ENCODE measurements at places on chromosomes 5 and 9. TPM values are rescaled to one million over a fixed set of nuclear protein-coding genes. Genes with fewer than 3 reads are reported as not detected.

FOXD1 gene
- total RNA-seq = 30.0 TPM

SPATA31E1 gene
- total RNA-seq = not detected

KCNN2 gene
- total RNA-seq = 0.22 TPM

N4BP3 gene
- total RNA-seq = 3.1 TPM

CDK5RAP2 gene
- total RNA-seq = 32.1 TPM

CCL19 gene
- total RNA-seq = not detected

PCDHGA3 gene
- 0.52 TPM for total RNA-seq

FOXD4L3 gene
- not detected for total RNA-seq

SOHLH1 gene
- total RNA-seq = not detected

ASTN2 gene
- total RNA-seq = 4.1 TPM

CCIN gene
- not detected for total RNA-seq

SAXO1 gene
- not detected for total RNA-seq

SPATA31D4 gene
- not detected for total RNA-seq

LARP1 gene
- 111 TPM for total RNA-seq

CDH10 gene
- total RNA-seq = 0.58 TPM

MYO10 gene
- 31.5 TPM for total RNA-seq

SCGB3A1 gene
- not detected for total RNA-seq

KIAA0825 gene
- 0.87 TPM for total RNA-seq

FCN2 gene
- total RNA-seq = not detected

SPAG8 gene
- 0.12 TPM for total RNA-seq

CXCL14 gene
- total RNA-seq = 0.06 TPM

ANKRD18A gene
- total RNA-seq = 2.7 TPM

ANKRD55 gene
- not detected for total RNA-seq

FST gene
- total RNA-seq = 0.14 TPM

GABRA1 gene
- total RNA-seq = not detected

ZDHHC11B gene
- total RNA-seq = 0.29 TPM

PCDHGB2 gene
- total RNA-seq = 0.98 TPM

SLC46A2 gene
- not detected for total RNA-seq

ADAMTS12 gene
- total RNA-seq = 3.3 TPM

PCAT7 gene
- total RNA-seq = not detected

C9orf153 gene
- total RNA-seq = not detected

FREM1 gene
- total RNA-seq = 0.22 TPM

TNFSF8 gene
- total RNA-seq = not detected

PCDHGA9 gene
- 1.9 TPM for total RNA-seq

MYOZ3 gene
- 2.2 TPM for total RNA-seq

PPIC gene
- total RNA-seq = 25.0 TPM

ANKDD1B gene
- 1.3 TPM for total RNA-seq

SWI5 gene
- 37.4 TPM for total RNA-seq

CTNND2 gene
- total RNA-seq = 0.12 TPM

SPRY4 gene
- total RNA-seq = 10.9 TPM

MEIKIN gene
- total RNA-seq = not detected

GFI1B gene
- not detected for total RNA-seq

All from epithelial cell of proximal tubule (primary cell).